ENCODE measurements at places on chromosomes 3 and 15. TPM values are rescaled to one million over a fixed set of nuclear protein-coding genes. Genes with fewer than 3 reads are reported as not detected.

The RPP25 gene
- total RNA-seq = 1.4 TPM

The CDHR4 gene
- total RNA-seq = not detected

GRCh38 chr15:78396976-78397375 lies 41.0 kb upstream of the IREB2 start:
- DNase-seq = no peak

- DNase-seq = no peak
Measured at GRCh38 chr3:154829929-154830328, 250.2 kb upstream of the MME start.

DNA sequence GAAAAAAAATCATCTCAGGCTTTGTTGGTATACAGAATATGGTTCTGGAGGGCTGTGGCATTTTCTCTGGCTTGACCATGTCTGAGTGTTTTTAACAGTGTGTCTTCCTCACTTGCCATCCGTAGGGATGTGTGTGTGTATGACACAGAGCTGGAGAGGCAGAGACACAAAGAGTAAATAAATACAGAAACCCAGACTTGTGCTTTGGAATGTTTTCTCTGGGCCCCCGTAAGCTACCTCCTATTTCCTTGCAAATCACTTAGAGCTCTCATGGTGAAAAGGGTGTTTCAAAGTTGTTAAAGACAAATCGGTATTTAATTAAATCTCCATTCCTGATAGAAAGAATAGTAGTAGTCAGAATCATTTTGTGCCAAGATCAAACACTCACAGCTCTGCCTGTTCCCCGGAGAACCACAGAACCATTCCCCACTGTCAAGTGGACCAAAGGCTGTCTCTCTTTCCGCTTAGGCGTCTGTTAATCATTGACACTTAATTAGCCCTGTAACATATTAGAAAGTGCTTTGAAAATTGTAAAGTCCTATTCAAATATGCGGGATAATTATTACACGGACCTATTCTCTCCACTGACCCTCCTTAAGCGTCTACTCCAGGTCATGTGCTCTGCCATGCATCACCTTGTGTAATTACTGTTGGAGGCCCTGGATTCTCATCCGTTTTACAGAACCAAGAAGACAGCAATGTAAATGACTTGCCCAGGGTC lies 313.6 kb upstream of the TLE3 start:
- DNase-seq = peak; percentile 26
